ENCODE measurements at places on chromosomes 1 and 21. TPM values are rescaled to one million over a fixed set of nuclear protein-coding genes. Genes with fewer than 3 reads are reported as not detected.

DNA sequence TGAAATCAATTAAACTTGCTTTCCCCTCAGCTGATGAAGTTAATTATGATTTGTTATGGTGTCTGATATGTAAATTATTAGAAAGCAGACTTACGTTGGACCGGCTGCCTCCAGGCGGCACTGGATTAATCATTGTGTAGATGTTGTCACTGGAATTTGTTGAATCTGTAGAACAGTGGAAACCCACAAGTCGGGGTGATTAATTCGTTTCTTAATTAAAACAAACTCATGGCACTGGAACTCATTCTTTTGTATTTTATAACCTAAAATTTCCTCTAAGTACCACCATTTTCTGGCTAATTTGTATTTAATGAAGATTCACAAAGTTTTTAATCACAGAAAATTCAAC is 39.0 kb downstream of the MRPL37 start:
- DNase-seq = no peak

DNA sequence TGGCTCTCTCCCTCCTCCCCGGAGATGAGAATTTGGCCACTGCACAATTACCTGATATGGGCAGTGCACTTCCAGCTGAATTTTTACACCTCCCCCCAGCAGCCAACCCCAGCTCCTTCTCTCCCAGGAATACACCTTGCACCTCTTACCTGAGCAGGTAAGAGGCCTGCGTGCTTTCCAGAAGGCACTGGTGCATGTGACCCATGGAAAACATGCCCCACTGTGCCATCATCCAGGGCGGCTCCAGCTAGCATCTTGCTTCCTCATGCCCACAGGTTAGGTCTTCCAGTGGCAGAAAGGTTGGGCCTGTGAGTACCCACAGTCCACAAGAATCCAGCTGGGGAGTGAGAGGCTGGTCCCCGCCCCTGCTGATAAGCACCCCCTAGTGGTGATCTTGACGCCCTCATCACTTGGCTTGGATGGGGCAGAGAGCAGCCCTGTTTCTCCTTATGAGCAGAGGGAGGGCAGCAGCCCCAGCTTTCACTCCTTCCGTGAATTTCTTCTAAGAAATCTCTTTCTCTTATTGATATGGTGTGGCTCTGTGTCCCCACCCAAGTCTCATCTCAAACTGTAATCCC is 57.8 kb downstream of the EDARADD start:
- DNase-seq = peak; percentile 59

- DNase-seq = no peak
These were observed 503.5 kb downstream of the LTN1 start for GRCh38 chr21:28489162-28489561.

DNA sequence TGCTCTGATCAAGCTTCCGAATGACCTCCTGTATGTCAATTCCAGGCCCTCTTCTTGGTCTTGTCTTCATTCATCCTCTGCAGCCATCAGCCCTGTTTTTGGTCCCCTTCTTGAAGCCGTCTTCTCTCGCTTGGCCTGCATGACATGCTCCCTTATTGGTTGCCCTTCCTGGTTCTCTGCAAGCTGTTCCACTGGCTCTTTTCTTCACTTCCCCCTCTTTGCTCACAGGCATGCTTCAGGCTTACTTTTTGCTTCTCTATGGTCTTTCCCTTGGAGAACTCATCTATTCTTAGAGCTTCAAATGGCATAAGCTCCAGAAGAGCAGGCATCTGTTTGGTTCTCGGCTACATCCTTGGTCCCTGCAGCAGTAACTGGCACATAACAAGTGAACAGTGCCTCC is 38.8 kb downstream of the PDPN start:
- no peak for DNase-seq

DNA sequence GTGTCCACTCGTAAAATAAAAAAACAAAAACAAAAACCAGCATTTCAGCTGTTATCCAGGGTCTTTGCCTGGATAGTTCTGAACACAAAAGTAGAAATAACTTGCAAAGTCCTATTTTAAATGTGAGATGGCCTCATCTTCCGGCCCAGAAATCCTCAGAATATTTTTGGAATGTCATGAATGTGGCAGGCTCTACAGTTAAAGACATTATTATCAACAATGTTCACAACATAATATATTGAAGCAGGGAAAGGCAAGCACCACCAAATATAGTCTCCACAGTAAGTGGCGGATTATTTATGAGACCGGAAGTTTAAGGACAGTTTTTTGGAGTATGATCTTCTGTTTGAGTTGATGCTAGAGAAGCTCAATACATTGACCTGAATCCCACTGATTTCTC is 1.2 kb upstream of the C1orf198 start:
- DNase-seq = no peak

DNA sequence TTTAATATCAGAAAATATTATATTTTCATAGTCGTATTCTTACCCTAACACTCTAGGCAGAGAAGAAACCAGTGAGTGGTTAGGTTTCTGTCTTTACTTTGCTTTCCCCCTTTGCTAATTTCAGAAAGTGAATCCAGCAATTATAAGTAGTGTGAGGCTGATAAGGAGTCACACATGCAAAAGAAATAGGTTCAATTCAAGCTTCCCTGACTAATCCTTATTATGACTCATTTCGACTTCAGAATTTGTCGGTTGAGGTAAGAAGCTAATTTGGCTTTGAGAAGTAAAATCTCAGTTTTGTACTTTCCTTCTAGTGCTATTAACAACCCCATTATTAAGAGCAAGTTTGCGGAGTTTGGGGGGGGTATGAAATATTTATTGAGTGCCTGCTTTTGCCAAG is 22.4 kb downstream of the ESRRG start:
- DNase-seq = no peak

GRCh38 chr1:241813768-241814320 is 34.2 kb upstream of the EXO1 start:
- no peak for DNase-seq

GRCh38 chr1:195105281-195105680 is 1503.0 kb downstream of the KCNT2 start:
- DNase-seq = no peak

DNA sequence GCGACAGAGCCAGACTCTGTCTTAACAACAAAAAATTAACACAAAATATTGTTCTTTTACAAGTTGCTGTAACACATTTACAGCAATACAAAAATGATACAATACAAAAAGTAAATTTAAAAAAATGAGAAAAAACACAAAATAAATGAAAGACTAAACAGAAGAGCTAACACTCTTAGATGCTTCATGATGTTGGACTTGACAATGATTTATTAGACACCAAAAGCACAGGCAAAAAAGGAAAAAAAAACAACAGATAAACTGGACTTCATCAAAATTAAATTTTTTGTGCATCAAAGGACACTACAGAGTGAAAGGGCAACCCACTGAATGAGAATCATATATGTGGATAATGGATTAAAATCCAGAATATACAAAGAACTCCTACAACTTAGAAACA is 16.4 kb downstream of the GATAD2B start:
- DNase-seq = no peak

Gene AADACL4
- not detected for total RNA-seq

Gene SLC30A1
- total RNA-seq = 23.7 TPM

Gene CCDC17
- 1.3 TPM for total RNA-seq

Gene C1orf141
- not detected for total RNA-seq

Gene SPATA17
- total RNA-seq = not detected

Gene CATSPERE
- total RNA-seq = 0.72 TPM

Gene CELA3A
- not detected for total RNA-seq

Gene SIPA1L2
- total RNA-seq = 14.9 TPM

Data from right lobe of liver (tissue), 6 donors.